AG10803 (cell line): ENCODE measurements at places on chromosomes 4 and X.

DNA sequence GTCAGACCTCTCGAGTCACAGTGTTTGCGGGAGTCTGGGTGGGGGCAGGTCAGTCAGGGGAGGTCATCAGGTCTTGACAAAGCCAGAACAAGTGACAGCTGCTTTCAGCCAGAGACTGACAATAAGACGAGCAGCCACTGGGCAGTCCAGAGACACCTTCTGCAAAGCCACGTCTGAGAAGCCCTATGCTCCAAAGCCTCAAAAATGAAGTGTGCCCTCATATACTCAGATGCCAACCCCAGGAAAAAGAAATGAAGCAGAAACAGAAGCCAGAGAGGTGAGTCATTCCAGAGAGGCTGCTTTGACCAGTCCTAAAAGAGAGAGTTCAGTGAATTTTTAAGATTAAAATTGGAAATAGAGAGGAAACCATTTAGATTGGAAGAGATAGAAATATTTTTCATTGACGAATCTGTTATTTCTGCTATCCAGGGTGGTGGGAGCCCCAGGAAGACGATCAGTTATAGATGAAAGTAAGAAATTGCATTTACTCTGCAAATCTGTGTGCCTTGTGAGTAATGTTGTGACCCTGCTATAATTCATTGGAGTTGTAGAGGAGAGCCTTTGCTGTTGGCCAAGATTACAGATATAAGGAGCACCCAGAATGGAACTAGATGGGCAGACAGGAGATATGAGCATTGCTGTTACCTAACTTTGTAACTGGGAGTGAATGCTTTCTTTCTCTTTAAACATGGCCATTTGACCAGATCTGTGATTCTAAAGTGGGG is 77.9 kb downstream of the LRRC66 start:
- peak; percentile 25 for DNase-seq

- DNase-seq, result no peak
These were observed 12.5 kb upstream of the HSFX4 start for GRCh38 chrX:149916745-149917392.

GRCh38 chr4:169139021-169139420 is 129.0 kb upstream of the CBR4 start:
- DNase-seq, result no peak

DNA sequence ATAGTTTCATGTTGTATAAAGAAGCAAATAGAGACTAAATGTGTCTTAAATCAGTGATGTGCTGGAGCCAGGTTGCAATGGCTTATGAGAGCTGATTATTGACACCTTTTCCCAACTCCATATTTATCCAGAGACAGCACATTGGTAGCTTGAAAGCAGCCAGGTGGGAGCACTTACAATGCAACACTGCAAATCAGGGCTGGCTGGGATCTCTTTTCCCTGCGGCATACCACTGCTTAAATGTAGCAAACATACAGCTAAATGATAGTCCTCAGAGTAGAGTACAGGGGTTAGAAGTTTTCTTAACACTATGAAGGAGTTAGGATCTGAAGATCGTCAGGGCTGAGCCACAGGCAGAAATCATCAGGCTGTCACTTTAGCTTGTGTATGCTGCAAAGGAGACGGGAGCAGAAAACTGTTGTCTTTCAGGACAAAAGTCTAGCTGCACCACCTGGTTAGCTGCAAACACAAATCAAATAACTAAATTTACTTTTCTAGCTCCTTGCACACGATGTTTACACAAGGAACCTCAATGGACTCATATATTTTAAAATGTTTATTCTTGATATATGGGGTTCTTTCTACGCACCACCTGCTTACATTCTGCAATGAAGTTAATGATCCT is 527.3 kb downstream of the TLL1 start:
- no peak for DNase-seq

GRCh38 chr4:26424838-26425237 is 65.4 kb downstream of the CCKAR start:
- DNase-seq, result no peak

- DNase-seq, result no peak
These were observed 3.1 kb upstream of the SLBP start for GRCh38 chr4:1715002-1715758.

DNA sequence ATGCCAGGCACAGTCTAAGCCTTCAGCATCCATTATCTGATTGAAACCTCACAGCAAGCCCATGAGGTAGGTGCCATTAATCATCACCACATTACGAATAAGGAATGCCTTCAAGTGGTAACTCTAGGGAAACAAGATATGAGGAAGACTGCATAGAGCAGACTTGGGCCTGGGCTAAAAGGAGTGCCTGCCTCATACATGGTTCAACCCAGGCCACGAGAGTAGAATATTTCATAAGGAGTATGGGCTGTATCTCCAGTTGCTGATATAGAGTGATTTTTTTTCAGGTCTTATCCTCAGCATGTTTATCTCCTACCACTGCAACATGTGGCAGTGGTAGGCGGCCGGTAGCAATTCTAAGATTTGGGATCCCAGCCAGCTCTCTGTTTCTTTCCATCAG is 51.7 kb downstream of the ATP11C start:
- DNase-seq, result peak; percentile 57

DNA sequence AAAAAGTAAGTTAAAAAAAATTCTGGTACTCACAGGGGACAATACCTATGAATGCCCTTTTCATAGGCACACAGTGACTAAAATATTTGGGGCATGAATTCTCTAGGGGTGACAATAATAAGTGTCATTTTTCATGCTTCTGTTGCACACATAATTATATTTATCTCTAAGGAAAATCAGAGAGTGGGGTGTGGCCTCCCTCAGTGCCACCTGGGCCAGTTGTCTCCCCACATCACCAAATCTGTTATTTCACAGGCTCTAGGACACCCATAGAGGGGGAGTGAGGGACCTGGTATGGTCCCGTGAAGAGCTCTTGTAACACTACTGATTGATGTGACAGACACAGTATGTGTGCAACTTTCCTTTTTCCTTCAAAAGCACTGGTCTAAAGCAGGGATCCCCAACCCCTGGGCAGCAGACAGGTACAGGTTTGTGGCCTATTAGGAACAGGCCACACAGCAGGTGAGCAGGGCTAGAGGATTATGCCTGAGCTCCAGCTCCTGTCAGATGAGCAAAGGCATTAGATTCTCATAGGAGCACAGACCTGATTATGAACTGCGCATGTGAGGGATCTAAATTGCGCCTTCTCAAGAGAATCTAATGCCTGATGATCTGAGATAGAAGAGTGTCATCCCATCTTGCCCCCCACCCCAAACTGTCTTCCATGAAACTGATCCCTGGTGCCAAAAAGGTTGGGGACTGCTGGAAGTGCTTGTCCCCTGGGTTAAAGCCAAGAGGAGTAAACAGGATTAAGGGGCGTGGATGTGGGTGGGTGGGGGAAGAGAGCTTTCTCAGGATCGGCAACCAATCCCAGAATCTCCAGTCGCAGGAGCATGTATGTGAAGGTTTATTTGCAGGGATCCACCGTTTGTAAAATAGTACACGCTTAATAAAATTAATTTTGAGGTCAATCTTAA is 856 bp downstream of the SLC9B1 start:
- DNase-seq, result peak; percentile 0

DNA sequence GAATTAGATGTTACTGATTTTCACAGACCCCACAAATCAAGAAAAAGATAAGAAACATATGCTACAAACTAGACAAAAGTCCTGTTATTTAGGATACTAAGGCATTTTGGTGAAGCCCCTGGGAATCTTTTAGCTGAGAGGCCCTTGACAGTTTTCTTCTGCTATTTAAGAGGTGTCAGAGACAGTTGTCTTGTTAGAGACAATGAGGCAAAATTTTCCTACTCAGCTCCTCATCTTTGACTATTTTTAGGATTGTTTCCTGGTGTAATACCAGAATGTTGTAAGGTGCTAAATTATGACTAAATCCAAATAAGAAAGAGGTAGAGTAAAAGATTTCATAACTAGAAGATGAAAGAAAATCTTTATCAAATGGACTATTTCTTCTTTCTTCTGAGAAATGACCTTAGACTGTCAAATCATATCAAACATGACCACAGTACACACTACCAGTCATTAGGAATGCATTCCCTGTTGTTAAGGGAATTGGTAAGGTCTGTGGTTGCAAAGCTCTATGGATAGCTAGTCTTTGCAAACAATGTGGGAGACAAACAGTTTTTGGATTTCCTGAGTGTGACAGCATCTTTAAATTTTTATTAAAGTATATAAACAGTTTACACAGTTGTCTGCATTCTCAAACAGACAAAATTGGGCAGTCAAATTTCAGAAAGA is 926.1 kb downstream of the ADGRL3 start:
- DNase-seq, result no peak

- DNase-seq, result peak; percentile 19
These were observed 132.9 kb upstream of the SPANXC start for GRCh38 chrX:141375011-141375760.

GRCh38 chr4:11429699-11430045 is 978 bp upstream of the HS3ST1 start:
- DNase-seq, result no peak

GRCh38 chrX:54640103-54640690 is 110.2 kb downstream of the GNL3L start:
- DNase-seq, result no peak

- no peak for DNase-seq
These were observed 41.9 kb upstream of the CBR4 start for GRCh38 chr4:169051761-169052593.

- DNase-seq, result peak; percentile 2
These were observed 55.6 kb downstream of the CYLC1 start for GRCh38 chrX:83916525-83916924.

DNA sequence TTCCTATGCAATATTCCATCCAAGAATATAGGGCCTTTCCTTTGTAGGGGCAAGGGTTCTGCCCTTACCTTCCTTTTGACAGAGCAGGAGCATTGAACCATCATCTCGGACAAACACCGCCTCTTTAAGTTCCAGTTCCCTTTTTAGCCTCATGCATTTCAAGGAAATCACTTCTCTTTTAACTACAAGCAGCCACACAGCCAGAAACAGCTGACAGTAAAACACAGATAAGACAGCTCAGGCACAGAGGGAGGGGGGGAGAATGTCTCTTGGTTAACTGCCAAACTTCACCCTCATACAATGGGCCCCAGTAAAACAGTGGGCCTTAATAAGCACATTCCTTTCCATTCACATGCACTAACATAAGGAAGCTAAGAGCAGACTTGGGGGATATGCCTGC is 648.3 kb downstream of the GABRG1 start:
- DNase-seq, result no peak

GRCh38 chr4:10226756-10227155 is 110.2 kb upstream of the WDR1 start:
- DNase-seq, result peak; percentile 86

DNA sequence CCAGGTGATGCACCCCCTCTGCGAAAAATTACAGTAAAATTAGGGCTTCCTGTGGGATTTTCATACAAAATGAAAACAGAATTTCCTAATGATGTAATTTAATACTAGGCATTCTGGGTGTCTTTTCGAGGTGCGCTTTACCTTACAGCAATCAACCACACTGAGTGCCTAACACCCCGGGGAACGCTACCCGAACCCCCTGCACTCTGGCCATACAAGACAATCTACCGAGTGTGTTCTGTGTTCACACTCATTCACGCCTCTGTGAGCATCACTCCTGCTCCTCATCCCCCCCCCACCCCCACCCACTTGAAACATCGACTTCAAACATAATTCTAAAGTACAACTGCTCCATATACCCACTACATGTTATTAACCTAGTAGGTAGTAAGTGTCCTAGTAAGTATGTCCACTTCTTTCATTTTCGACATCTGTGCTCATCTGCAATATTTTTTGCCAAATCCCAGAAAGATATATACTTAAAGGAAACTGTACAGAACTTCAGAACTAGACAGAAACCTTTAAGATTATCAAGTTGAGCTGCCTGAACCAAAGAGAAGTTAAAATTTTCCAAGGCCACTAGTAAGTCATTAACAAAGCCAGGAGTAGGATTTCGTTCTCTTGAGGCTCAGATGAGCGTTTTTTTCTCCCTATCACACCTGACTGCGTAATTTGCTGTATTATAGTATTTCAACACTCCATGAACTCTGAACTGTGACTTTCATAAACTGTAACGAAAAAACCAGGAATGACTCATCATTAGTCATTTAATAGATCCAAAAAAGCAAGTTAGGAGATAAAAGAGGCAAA is 80.0 kb downstream of the FAT1 start:
- DNase-seq, result peak; percentile 30

- DNase-seq, result peak; percentile 36
These were observed 793 bp downstream of the GRIA3 start for GRCh38 chrX:123184866-123185276.

DNA sequence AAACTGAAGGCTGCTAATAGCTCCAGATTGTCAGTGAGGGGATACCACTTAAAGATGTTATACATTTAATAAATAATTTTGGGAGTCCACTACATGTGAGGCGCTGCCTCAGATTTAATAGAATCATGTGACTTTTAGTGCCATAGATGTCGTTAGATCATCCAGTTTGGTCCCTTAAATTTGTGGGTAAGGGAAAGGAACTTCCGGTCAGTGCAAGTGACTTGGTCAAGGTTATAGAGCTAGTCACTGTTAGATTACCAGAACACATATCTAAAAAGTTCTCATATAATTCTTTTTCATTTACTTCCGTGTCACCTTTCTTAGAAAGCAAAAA is 529 bp upstream of the UBA6 start:
- no peak for DNase-seq

DNA sequence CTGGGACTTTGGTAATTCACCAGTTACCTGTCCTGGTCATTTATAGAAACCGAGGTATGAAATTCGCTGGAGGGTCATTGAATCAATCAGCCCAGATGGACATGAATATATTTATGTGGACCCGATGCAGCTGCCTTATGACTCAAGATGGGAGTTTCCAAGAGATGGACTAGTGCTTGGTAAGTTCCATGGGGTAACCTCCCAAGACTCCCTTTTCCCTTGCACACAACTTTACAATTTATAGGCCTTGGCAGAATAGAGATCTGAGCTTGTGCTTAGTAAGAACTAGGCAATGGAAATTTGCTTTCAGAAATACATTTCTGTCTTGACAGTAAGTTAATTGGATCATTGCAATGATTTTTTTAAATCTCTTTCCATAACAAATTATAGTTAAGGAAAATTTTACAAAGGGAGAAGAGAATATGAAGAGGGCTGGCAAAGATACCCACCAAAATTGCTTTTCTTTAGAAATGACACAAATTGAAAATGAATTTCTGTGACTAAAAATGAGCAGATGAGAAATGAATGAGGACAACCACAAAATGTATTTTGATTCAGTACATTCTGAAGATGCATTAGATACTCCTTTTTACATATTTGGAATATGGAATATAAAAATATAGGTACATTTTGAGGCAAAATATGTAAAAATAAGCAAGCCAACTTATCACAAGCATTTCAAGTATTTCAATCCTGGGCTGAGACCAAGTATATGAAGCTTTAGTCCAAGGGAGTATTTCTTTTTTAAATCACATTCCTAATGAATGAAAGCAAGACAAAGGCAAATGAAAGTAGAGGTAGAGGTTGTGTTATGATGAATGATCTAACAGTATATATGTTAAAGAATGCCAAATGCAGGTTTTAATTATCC is 45.9 kb downstream of the PDGFRA start:
- DNase-seq, result peak; percentile 32

GRCh38 chr4:79913581-79913980 is 159.4 kb downstream of the ANTXR2 start:
- peak; percentile 61 for DNase-seq

DNA sequence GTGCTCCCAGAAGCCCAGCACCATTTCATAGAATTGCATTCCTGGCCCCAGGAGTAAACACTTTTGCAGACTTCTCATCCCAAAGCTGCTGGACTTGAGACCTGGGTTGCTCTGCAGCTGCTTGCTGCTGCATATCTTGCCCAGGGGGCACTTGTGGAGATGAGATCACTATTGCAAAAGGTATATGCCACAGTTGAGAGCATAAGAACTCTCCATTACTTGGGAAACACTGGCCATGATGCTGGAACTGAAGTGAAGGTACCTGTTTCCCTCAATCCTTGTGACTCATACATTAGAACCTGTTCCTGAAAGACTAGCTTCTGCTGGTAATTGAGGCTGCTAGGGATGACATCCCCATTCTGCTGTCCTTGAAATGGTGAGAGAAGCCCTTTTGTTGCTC is 43.1 kb upstream of the WDR1 start:
- no peak for DNase-seq
